CD14-positive monocyte (primary cell): ENCODE measurements at places on chromosomes 16 and 17.

- DNase-seq = peak; percentile 68
Measured at GRCh38 chr16:30615358-30616091, 5.3 kb upstream of the ZNF689 start.

- no peak for DNase-seq
Measured at GRCh38 chr16:75382611-75383010, 50.7 kb downstream of the CFDP1 start.

DNA sequence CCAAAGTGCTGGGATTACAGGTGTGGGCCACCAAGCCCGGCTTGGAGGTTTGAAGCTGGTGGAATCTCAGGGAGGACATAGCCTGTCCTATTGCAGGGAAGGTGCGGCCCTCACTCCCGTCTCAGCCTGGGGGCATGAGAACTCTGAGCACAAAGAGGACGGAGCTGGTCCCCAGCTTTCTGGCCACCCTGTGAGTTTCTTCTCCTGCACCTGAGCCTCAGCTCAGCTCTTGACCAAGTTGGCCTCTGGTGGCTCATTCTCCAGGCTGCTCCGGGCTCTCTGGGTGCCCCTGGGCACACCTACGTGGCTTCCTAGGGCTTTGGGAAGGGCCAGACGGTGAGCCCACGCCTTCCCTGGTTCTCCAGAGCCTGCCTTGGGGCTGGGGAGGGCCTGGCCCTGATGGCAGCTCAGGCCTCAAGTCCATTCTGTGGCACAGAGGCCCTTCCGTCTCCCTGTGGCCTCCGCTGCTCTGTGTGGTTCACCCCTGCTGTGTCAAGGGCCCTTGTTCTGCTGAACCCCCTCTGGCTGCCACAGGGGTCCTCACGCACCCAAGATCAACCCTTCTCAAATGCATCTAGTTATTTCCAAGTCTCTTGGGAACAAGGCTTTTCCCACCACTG, 6.9 kb upstream of the FASN start:
- DNase-seq = no peak

GRCh38 chr17:55432358-55433028, 10.9 kb upstream of the MMD start:
- DNase-seq = no peak

GRCh38 chr16:85085721-85086120, 26.6 kb downstream of the CIBAR2 start:
- DNase-seq = no peak

- no peak for DNase-seq
Measured at GRCh38 chr17:79977708-79978547, 57.7 kb downstream of the TBC1D16 start.

- no peak for DNase-seq
Measured at GRCh38 chr17:21510686-21511362, 134.7 kb downstream of the KCNJ12 start.

DNA sequence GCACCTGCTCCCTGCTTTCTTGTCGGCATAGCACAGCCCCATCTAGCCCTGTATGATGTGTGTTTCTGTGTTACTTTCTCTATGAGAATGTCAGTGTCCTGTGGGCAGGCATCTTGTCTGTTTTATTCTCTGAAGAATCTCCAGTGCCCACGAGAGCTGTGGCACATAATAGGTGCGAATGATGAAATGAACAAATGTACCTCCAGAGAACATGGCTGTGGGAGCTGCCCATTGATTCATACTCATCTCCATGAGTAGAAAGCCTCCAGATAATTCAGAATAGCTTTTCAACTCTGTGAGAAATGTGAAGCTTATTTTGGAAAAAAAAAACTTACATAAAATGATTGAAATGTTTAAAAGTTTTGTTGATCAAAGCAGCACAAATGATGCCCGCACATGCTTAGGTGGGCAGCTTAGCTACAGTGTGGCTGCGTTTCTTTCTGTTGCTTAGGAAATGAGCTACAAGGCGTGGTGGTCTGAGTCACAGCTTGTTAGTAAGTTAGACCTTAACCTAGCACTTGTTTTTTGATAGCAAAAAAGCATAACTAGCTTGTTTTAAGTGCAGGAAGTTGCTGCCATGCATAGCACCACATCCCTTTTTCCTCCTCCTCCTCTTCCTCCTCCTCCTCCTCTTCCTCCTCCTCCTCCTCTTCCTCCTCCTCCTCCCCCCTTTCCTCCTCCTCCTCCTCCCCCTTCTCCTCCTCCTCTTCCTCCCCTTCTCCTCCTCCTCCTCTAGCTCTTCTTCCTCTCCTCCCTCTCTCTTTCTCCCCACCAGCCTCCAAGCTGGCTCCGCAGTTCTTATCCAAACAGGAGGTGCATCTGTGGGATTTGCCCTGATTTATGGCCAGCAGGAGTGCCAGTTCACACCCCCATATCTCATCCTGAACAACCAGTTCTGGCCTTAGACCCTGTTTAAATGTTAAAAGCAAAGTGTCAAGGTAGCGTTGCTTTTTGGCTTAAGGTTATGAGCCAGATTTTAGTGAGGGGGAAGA, 221.5 kb downstream of the IRF8 start:
- no peak for DNase-seq

GRCh38 chr17:79002291-79002690, 7.3 kb downstream of the CANT1 start:
- no peak for DNase-seq

GRCh38 chr17:21252289-21252795, 868 bp downstream of the NATD1 start:
- DNase-seq = no peak

- DNase-seq = no peak
Measured at GRCh38 chr17:67605256-67605912, 112.4 kb upstream of the NOL11 start.

DNA sequence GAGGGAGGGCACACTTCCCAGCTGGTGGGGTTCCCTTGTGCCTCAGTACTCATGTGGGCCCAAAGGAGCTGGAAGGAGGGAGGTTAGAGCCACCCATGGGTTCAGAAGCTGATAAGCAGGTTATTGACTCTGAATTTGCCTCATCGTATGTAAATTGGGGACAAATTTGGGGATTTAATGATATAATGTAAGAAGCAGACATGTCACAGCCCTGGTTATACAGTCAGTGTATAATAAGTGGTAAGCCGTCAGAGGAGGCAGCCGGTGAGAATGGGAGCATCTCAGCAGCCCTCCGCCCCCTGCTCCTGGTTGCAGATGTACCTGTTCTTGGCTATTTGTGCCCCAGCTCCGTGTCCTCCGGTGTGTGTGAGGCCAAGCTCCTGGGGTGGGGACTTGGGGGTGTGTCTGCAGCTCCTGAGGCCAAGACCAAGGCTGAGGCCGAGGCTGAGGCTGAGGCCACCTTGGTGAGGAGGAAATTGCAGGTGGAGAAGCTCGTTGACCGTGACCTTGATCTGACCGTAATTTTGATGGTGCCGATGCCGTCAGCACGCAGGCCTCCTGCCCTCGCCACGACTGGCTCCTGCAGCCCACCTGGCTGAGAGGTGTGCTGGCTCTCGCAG, 288.1 kb downstream of the SEC14L1 start:
- DNase-seq = no peak

GRCh38 chr17:42672038-42672437, 4.8 kb downstream of the PLEKHH3 start:
- DNase-seq = no peak

DNA sequence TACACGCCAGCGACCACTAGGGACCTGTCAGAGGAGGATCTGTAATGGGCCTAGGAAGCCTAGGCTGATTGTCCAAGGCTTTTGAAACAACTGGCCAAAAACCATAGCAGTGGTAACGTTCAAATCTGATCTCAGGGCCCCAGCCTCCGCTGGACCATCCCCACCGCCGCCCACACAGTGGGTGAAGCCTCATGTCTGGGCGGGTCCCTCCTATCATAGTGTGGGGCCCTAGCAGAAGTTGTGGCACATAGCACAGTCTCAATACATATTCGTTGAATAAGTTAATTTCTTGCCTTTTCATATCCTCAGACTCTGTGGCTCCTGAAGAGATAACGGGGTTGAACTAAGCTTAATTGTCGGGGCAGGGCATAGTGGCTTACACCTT, 818 bp downstream of the DPH1 start:
- DNase-seq = no peak

- DNase-seq = no peak
Measured at GRCh38 chr16:49651996-49652395, 203.9 kb downstream of the ZNF423 start.
